ENCODE measurements at places on chromosomes 7 and 10.

DNA sequence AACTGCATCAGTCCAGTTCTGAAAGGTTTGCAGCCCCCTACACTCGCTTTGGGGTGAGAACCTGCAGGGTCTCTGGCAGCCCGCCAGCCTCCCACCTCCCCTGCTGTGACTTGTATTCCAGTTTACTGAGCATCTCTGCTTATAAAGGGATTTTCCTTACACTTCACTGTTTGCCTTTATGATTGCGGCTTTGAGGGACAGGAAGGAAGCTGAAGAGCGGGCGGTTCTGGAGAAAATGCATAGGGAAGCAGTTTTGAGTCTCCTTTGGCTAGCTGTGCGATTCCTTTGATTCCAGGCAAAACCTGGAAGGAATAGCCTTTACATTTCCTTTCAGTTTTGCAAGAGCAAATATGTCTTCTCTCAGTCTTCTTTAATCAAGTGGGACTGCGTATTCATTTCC lies 65.0 kb upstream of the TRIM8 start:
- no peak for DNase-seq

DNA sequence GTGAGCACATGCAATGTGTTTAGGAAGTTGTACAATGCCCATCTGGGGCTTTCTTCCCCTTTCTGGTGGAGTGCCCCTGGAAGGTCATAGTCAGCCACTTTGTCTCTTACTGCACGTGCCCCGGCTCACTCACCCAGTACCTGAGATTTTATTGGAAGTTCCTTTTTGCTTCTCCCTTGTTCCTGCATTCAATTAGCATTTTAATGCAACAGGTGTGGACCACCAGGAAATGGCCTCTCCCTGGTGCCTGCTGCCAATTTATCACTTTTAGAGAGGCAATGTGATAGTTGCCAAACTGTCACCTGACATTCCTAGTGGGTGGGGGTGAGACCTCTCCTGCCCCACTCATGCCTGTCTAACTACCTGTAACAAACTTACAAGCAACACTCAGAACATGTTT lies 293.4 kb upstream of the DKK1 start:
- no peak for DNase-seq

GRCh38 chr10:103985726-103986125 lies 18.8 kb downstream of the SLK start:
- no peak for DNase-seq

GRCh38 chr10:34089253-34089652 lies 725.8 kb downstream of the PARD3 start:
- no peak for DNase-seq

GRCh38 chr10:101032637-101033224 lies 1.7 kb downstream of the SFXN3 start:
- DNase-seq, result peak; percentile 59

- DNase-seq, result no peak
These were observed 461.2 kb upstream of the MBL2 start for GRCh38 chr10:53233749-53234148.

Data from stimulated activated CD8-positive, alpha-beta memory T cell treated with anti-CD3 and anti-CD28 coated beads, Interleukin-15, amount 100 ng/mL, for 4 hours (primary cell).